CD4-positive, alpha-beta T cell treated with Interleukin-15 for 4 hours (primary cell): ENCODE measurements at places on chromosomes 12 and 14.
A peak's percentile ranks its signal among the peaks of the same experiment; 100 is the strongest.

DNA sequence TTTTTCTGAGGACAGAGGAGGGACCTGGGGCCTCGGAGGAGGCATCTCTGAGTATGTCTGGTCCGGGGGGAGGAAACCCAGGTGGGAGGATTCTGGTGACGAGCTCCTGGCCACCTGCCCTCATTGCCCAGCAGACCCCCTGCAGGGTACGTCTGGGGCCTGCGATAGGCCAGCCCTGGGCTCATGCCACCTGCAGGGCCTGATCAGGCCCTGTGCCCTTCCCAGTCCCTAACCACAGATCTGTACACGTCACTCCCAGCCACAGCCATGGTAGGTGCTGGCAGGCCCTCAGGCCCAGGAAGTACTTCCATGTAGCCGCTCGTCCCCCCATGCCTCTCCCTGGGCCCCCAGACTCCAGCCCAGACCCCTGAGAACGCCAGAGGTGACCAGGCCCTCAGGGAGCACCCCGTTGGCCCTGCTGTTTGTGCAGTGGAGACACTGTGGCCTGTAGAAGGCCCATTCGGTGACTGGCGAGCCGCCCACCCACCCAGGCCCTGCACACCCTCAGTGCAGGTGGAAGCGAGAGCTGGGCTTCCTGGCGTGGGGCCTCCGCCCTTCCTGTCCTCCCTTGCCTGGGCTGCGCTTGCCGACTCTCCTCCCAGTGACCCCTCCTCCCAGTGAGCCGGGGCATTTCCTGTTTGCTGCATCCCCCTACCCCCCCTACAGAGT lies 5.7 kb downstream of the INF2 start:
- peak; percentile 27 for DNase-seq

DNA sequence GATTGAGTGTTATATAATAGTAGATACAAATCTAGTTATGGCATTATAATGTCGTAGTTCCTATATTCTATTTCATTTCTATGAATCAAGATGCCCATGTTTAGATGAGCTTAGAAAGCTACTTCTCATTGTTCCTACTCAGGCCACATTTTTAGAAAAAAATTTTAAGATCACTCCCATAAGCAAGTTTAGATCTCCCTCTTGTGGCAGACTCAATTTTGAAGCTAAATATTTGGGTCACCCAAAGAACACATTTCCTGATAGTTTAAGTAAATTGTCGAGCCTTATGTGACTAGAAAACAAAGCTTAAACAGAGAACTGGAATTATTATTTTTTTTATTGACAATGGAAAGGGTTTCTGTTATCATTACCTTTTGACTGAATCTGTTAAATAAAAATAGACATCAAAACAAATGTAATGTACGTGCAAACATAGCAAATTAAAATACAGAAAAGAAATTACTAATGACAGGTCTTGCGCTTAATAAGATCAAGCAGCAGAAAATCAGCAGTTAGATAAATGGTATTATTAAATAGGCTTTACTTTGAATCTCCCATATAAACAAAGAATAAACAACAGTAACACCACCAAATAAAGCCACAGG lies 180.2 kb downstream of the ACSS3 start:
- no peak for DNase-seq

DNA sequence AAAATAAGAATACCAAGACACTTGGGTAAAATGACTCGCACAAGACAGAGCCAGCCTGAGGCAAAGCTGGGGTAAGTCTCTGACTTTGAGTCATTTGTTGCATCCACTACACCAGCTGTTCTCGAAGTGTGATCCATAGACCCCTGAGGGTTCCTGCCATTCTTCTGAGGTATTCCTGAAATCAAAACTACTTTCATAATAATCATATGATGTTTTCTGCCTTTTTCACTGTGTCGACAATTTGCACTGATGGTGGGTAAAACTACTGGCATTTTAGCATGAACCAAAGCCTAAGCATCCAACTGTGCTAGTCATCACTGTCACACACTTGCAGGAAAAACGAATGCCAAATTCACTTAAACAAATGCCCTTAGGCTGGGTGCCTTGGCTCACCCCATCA lies 135.5 kb upstream of the FUT8 start:
- DNase-seq = no peak

DNA sequence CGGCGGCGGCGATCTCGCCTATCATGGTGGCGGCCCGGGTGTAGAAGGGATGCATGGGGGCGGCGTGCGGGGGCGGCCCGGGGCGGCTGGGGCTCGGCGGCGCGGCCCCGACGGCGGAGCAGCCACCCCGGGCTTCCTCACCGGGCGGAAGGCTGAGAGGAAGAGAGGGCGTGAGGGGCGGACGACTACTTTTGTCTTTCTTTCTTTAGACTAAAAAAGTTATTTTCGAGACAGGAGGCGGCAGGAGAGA lies 240 bp downstream of the BTG1 start:
- DNase-seq = no peak

GRCh38 chr12:29612912-29613311 lies 115.4 kb upstream of the OVCH1 start:
- DNase-seq = no peak

DNA sequence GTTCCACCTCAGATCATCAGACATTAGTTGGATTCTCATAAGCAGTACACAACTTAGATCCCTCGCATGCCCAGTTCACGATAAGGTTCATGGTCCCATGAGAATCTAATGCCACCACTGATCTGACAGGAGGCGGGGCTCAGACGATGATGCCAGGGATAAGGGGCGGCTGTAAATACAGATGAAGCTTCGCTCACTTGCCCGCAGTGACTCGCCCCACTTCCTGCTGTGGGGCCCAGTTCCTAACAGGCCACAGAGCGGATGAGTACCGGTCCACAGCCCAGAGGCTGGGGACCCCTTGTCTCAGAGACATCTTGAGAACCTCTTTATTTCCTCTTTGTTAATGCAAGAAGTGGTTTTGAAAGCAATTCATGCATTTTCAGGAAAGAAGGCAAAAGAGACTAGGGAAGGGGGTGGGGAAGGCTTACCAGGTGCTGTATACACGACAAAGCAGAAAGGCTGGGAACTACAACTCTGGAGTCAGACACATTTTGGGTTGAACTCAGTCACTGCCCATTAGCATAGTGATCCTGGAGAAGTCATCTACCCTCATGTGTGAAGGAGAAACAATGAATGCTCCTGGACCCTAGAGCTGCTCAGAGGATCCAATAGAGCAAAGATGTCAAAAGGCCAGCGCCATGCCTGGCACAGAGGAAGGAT lies 68.7 kb downstream of the EID3 start:
- DNase-seq = peak; percentile 7

- no peak for DNase-seq
Measured at GRCh38 chr14:72630374-72630773, 263.5 kb downstream of the DPF3 start.
